ENCODE measurements at places on chromosomes 7 and 10.
A peak's percentile ranks its signal among the peaks of the same experiment; 100 is the strongest.

GRCh38 chr10:63702092-63702491 lies 180.9 kb downstream of the REEP3 start:
- no peak for DNase-seq

- DNase-seq: peak; percentile 81
Observed at GRCh38 chr10:50937230-50937907, 51.9 kb upstream of the A1CF start.

- no peak for DNase-seq
Observed at GRCh38 chr7:10101351-10101750, 872.3 kb upstream of the PHF14 start.

- DNase-seq: peak; percentile 89
Observed at GRCh38 chr7:132865366-132866143, 216.3 kb downstream of the CHCHD3 start.

DNA sequence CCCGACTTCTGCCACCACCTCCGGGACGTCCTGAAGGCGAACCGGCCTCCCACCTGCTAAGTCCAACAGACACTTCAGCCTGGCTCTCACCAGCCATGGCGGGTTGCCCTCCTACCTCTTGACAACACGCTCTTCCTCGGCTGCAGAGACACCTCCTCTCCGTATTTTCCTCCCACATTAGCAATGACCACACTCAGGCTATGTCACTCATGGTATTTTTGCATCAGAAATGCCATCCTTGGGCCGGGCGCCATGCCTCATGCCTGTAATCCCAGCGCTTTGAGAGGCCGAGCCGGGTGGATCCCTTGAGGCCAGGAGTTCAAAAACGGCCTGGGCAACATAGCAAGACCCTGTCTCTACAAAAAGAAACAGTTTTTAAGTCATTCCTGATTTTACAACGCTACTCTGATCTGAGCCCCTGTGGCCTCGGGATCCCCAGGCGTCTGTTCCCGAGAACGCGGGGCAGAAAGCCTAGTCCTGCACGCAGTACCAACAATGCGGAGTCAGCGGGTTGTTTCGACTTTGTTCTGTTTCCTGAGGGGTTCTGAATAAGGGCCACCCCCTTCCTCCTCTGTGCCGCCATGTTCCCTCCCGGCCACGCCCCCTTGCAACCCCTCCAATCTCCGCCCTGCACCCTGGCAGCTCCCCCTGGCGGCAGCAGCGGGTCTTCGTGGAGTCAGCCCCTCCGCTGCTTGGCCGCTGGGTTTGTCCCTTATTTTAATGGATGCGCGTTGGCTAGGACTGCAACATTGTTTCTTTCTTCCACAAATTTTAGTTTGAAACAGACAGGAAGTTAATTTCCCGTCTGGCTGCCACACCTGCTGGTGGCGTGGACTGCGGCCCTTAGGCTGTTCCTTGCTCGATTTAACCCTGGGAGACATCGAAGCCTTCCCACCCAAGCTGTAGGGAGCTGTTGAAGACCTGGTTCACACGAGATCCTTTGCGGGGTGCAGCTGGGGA lies 9.7 kb upstream of the ZFAND2A start:
- peak; percentile 63 for DNase-seq

DNA sequence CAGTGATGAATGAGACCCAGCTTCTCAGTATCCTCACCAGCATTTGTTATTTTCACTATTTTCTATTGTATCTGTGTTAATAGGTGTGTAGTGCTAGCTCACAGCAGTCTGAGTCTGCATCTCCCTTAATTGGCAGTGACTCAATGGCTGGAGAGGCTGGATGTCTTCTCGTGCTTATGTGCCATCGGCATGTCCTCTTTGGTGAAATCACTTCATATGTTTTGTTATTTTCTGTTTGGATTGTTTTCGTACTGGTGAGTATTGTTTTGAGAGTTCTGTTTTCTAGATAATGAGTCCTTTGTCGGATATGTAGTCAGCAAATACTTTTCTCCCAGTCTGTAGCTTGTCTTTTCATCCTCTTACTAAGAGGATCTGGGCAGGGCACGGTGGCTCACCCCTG lies 66.1 kb downstream of the AMZ1 start:
- peak; percentile 29 for DNase-seq

DNA sequence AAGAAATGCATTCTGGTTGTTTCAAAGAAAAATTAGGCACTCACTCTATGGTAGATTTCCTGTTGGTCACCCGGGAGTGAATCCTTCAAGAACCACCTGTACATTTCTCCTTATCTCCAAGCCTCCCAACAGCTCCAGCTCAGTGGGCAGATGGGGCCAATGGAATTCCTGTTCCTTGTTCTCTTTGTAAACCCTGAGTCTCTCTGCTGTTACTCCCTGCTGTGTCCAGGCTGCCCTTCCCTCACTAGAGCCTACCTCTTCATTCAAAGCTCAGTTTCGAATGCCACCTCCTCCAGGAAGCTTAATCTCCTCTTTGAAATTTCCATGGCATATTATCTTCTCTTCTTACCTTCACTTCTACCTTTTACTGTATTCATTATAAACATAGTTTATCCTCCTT lies 3.5 kb upstream of the BMPER start:
- DNase-seq: no peak

DNA sequence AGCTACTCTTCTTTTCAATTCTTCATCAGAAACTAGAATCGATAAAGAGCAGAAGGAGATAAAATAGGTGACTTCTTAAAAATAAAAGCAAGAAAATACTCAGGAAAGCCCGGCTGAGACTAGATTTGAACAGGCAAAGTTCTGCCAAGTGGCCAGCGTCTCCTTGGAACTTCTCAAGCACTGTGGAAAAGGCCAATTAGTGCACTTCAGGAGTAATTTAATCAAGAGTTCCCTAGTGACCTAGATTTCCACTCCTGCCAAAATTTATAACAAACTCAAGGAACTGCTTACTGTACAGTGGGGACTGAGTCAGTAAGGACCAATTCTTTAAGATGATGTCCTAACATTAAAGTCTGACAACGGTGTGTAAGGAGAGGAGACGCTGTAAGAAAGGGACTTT lies 57.3 kb downstream of the CHCHD3 start:
- no peak for DNase-seq

- DNase-seq: no peak
Observed at GRCh38 chr10:119395280-119396007, 147.1 kb downstream of the RGS10 start.

DNA sequence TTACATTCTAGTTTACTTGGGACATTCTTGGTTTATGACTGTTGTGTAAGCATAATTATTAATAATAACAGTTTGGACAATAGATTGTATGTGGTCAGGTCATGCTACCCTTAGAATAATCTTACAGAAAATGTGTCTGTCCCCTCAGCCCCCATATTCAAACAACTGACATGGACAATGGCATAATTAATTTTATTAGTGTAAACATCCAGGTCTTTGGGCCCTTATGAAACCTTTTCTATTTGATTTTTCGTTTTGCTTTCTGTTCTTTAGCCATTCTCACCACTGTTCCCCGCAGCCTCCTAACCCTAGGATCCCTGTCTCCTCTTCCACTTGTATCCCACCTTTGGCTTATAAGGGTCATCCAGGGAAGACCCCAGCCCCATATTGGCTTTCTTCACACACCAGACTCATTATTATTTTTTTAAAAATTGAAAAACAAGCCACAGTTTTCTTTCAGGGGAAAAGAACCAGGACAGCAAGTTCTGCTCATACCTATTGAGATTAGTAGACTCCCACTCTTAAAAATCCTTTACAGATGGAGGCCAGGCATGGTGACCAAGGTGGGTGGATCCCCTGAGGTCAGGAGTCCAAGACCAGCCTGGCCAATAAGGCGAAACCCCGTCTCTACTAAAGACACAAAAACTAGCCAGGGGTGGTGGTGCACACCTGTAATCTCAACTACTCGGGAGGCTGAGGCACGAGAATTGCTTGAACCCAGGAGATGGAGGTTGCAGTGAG lies 11.5 kb downstream of the VIM start:
- DNase-seq: no peak

DNA sequence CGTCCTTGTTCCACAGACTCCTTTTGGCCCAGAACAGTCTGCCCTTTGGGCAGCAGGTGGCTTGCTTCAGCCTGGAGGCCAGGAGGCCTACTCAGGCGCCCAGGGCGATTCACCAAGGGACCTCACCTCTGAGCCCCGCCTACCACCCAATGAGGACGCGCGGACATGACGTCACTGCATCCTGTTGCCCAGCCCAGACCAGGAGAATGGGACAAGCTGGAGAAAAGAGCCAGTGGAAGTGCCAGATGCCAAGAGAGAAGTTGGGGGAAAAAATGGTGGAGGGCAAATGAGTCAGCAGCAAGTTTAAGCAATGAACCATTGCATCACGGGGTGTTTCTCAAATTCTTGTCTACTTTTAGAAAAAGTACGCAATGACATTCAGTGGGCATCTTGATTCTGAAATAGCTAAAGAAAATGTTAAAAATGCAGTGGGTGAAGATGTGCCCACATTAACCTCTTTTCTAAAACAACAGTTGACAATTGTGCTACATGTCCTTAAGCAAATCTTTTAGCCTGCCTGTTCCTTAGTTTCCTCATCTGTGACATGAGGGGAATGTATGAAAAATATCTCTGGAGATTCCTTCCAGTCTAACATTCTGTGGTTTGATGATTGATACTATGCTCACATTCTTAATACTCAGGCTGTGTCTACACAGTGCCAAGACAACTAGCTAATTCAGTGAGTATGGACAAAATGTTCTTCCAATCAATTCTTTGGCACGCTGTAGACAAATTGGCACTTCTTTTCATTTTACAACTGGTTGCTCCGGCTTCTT lies 23.9 kb upstream of the LEP start:
- DNase-seq: peak; percentile 70

DNA sequence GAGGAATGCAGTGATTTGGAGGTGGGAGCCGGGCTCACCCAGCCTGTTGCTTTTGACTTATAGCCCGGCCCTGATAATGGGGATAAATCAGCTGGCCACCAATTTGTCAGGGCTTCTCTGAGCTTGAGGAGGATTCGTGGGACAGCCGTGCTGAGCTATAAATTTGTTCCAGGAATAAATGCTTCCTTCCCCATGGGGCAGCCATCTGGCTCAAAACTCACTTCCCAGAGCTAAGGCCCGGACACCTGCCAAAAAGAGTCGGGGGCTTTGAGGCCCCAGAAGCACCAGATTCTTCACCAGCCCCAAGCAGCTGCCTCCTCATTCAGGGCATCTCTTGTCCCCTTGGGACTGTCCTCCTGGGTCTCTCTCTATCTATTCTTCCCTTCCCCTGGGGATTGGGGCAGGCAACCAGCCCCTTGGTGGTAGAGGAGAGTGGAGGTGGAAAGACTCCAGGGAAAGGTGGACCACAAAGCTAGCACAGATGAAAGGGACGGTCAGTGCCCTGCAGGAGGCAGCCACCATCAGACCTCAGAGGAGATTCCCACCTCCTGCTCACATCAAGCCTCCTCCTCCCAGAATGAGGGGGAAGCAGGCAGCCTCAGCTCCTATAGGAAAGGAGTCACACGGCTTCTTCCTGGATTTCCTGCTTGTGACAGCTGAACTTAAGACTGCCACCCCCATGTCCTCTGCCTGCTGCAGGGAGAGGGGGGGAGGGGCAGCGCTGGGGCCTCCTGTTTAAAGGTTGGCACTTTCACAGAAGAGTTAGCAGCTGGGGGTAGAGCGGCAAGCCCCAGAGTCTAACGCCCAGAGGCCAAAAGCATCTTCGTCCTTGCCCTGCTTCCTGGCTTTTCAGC lies 44.2 kb upstream of the LRRC4 start:
- DNase-seq: no peak

DNA sequence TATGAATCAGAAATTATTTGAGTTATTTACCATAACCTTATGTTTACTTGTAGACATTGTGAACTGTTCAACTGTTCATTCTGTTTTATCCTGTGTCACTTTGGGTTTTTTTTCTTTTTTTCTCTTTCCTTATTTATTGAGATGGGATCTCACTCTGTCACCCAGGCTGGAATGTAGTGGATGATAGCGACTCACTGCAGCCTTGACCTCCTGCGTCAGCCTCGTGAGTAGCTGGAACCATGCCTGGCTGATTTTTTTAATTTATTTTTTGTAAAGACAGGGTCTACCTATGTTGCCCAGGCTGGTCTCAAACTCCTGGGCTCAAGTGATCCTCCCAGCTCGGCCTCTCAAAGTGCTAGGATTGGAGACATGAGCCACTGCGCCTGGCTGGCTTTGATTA lies 97.1 kb downstream of the CSTF2T start:
- no peak for DNase-seq

- DNase-seq: no peak
Observed at GRCh38 chr7:138542183-138542582, 82.1 kb downstream of the TRIM24 start.

GRCh38 chr7:73880755-73881328 lies 19.9 kb downstream of the TMEM270 start:
- DNase-seq: no peak

DNA sequence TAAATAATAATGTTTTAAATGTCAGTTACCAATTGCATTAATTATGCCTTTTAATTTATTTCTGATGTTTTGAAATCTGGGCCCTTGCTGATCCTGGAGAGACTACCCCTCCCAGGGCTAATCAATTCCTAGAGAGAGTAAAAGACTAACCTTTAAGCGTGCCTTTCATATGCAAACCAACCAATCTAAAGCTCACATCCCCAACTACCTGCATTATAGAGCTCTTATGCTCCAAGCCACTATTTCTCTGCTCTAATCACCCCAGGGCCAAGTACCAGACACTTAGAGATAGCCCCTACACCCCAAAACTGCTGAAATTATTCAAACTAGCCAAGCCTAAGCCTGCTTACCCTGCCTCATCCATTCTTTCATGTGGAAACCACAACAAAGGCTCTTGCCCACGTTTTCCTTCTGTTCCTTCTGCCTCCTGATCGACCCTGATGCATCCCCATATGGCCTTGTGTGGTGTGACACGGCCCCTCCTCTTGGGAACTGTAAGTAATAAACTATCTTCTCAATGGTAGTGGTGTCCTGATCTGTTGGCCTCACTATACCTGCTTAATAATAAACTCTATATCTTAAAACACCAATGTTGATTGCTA lies 97.7 kb downstream of the HIBADH start:
- DNase-seq: no peak

GRCh38 chr7:1666823-1667565 lies 3.1 kb upstream of the ELFN1 start:
- peak; percentile 60 for DNase-seq

DNA sequence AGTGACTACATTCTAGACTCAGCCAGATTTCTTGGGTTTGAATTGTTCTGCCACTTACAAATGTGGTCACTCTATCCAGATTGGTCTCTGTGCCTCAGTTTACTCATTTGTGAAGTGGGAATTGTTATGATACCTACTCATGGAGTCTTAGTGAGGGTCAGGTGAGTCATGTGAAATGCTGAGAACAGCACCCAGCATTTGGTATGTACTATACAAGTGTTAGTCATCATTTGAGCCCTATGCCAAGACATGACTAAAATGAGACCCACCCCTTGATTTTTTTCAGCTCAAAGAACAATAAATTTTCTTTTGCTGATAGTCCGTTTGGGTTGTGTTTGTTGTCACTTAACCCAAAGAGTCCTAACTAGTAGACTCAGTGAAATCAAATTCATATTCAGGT lies 92.8 kb downstream of the CHN2 start:
- DNase-seq: peak; percentile 66

DNA sequence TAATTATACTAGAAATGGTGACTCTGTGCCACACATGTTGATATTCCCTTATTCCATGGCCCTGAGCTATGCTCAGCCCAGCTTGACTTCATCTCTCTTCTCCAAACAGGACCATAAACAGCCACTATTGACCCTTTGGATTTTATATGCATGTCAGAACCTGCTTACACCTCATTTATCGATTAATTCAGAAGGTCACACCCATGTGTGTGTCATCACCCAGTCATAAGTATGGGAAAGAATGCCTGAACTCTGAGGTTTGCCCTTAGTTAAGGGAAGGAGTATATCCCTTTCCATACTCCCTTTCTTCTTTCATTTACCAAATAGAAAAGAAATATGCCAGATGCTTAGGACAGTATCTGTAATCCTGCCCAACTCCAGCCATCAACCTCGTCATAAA lies 602.3 kb downstream of the SORCS3 start:
- DNase-seq: no peak

- peak; percentile 18 for DNase-seq
Observed at GRCh38 chr7:132760244-132760623, 184.0 kb upstream of the PLXNA4 start.

Measured in adipocyte (in vitro differentiated cells).